ENCODE measurements at places on chromosomes 1 and 21.

GRCh38 chr1:172845371-172845770, 186.5 kb downstream of the FASLG start:
- peak; percentile 67 for DNase-seq

DNA sequence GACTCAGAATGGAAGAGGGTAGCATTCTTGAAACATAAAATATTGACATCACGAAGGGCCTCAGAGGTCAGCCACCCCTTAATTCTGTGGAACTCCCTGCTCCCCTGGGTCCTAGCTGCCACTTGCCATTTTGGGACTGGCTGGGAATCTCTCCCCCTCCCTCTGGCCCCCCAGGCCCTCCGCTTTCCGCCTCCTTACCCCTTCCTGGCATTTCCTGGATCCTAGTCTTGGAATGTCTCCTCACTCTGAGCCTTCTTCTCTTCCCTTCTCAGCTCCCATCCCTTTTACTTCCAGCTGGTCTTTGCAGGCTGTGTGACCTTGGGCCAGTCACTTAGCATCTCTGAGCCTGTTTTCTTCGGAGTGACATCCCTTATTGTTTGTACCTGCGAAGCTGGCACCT, 4.5 kb downstream of the PADI1 start:
- DNase-seq = no peak

DNA sequence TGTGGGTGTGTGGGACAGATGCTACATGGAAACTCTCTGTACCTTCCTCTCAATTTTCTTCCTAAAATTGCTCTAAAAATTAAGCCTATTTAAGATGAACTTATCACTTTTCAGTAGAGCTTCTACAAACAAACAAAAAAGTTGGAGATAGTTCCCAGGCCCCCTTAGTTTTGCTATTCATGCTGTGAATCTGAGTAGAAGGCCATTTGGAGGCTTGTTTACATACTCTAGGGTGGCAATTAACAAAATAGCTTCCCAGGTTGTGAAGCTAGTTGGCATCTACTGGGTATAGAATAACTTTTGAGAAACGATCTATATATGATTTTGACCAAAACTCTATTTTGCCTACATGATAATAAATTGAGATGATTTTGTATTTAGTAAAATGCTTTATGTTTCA, 541.4 kb upstream of the B3GALT2 start:
- no peak for DNase-seq

DNA sequence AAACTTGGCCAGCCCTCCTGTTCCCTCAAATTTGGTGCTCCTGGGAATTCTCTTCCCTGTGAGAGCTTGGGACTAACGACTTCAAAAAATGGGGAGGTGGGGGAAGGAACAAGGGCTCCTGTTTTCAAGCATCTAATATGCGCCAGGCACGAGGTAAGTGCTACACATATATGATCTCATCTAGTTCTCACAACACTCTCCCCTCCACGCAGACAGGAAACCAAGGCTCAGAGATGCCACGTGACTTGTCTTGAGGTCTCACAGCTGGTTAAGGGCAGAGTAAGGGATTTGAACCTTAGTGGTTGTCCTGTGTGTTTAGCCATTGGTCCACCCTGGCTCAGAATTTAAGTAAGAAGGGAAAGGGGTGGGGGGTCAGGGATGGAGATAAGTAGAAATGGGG, 125.9 kb downstream of the DMRTB1 start:
- DNase-seq = peak; percentile 28

DNA sequence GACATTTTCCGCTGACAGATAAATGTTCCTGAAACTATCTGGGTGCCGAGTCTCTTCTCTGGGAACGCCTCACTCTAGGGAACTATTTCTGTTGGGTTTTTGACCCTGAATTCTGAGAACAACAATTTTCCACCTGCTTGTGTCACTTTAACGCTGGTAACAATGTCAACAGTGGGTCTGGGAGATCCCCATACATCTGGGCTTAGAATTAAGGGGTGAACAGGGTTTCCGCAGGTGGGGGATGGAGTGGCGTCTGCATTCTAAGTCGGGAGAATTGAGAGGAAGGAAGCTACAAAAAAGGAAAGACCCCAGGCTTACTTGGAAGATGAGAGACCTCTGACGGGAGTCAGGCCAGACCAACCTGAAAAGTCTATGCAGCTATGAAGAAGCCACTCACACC, 8.7 kb downstream of the CD247 start:
- DNase-seq = no peak

GRCh38 chr1:50570066-50570468, 146.8 kb upstream of the DMRTA2 start:
- DNase-seq = no peak

DNA sequence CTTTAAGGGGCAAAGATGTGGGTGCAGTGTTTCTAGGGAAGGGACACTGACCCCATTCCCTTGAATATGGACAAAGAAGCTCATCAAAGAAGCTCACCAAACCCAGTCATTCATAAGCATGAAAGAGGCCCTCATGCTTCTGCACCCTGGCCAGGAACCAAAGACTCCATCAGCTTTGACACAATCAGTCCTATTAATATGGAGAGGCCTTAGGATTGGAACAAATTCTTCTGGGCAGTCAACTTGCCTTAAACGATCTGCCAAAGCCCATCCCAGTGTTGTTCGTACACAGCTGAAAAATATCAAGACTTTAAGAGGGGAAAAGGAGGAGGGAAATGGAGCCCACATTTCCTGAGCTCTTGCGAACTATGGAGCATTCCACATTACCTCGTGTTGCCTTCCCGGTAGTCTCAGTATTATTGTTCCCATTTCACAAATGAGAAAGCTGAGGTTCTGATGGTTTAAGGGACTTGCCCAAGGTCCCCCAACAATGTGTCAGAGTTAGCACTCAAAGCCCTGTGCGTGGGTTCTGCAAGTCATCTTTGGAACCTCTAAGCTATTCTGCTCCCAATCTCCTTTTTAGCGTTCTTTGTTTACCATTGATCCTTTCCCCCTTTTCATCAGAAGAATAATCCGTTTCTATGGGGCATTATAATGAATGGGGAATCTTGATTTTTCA, 161.9 kb downstream of the ZBTB18 start:
- no peak for DNase-seq

DNA sequence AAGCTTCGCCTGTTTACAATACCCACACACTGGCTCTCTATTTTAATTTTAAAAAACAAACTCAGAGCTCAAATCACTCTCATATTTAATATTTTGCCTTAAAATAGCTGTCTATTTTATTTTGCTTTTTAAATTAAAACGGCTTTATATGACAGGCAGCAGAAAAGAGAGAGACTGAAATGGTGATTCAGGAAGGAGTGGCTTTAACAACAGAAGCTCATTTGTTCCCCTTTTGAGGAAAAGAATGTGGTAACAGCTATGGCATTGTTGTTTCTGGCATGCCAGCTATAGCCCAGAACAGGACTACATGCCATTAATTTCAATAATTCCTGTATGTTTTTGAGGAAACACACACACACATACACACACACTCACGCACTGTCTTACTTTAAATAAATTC, 234.2 kb upstream of the PTBP2 start:
- no peak for DNase-seq

DNA sequence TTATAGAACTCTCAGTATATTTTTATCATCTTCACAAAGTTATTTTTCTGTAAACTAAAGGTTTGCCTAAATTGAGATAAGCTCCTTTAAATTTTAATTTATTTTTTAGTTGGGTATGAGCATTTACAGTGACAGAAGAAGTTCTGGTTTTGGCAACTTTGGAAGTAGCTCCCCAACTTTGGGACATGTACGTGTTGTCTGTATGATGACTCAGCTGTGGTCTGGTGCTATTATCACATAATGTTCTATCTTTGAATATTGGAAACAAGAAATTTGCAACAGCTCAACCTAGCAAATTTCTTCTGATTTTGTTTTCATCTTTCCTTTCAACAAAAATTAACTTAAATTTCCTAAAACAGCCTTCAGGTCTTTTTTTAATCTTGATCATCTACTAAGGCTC, 46.6 kb upstream of the C1orf105 start:
- DNase-seq = no peak

GRCh38 chr1:197706601-197707000, 68.7 kb downstream of the DENND1B start:
- no peak for DNase-seq

DNA sequence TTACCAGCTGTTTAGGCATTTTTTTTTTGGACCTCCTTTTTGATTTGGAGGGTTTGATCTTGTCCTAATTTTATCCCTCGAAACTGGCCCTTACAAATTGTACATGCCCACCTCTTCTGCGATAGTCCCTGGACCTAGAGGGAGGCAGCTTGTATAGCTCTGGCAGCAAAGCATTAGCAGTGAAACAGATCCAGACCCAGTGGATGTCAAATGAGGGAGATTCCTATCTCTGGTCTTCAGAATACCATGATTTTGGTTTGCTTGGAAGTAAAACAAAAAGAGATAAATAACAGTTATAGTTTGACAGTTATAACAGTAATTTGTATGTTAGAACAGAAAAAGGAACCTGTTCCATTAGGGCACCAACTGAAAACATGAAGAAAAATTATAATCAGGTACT, 123.6 kb downstream of the MIS18A start:
- no peak for DNase-seq

- no peak for DNase-seq
Measured at GRCh38 chr1:6211731-6212130, 5.8 kb downstream of the RNF207 start.

DNA sequence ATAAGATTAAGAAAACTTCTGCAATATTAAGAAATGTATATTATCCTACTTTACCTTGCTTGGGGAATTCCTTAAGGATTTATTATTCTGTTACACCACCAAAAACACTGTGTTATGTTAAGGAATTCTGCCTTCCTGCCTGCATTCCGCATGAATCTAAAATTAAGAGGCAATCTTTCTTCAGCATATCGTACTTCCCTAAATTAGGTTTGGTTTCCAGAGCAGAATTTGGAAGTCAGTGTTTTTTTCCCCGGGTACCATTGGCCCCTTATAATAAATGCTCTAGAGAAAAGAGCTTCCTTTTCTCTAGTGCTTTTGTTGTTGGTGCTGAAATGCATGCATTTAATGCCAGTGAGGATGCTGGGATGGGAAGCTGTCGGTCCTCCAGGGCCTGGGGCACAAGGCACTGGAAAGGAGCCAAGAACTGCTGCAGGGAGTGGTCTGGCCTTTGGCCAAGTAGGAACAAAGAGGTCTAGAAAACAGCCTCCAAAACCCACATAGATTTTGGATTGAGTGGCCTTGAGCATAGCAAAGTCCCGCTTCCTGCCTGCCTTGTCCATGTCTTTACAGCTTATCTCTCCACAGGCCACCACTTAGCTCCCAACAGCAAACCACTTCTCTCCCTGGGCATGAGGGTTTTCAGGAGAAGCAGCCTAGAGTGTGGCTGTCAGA, 69.9 kb downstream of the RRAGC start:
- no peak for DNase-seq

DNA sequence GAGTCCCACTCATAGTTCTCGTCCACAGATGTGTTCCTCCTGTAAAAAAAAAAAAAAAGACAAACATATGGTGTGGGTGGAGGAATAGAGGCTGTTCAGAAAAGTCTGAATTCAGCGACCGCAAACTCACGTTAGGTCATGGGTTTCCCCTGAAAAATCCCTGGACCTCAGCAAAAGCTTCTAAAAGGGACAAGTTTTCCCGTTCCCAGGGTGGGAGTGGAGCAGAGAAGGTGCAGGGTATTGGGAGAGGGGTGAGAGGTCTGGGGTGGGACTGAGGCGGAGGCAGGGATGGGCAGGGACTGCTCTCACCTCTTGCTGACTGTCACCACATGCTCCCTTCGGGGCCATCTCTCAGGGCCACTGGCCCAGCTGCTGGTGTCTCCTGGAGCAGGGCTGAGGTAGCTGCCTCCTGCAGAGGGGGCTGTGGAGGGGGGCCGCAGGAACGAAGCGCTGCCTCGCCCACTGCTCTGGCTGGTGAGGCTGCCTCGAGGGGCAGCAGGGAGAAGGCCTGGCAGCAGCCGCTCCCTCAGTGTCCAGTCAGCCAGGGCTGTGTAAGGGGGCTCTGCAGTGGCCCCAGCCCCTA, 2.6 kb upstream of the TAGLN2 start:
- no peak for DNase-seq

Measured in stimulated activated CD8-positive, alpha-beta memory T cell treated with anti-CD3 and anti-CD28 coated beads, Interleukin-15, amount 100 ng/mL, for 48 hours (primary cell).